ENCODE measurements at places on chromosomes 2 and 18.

DNA sequence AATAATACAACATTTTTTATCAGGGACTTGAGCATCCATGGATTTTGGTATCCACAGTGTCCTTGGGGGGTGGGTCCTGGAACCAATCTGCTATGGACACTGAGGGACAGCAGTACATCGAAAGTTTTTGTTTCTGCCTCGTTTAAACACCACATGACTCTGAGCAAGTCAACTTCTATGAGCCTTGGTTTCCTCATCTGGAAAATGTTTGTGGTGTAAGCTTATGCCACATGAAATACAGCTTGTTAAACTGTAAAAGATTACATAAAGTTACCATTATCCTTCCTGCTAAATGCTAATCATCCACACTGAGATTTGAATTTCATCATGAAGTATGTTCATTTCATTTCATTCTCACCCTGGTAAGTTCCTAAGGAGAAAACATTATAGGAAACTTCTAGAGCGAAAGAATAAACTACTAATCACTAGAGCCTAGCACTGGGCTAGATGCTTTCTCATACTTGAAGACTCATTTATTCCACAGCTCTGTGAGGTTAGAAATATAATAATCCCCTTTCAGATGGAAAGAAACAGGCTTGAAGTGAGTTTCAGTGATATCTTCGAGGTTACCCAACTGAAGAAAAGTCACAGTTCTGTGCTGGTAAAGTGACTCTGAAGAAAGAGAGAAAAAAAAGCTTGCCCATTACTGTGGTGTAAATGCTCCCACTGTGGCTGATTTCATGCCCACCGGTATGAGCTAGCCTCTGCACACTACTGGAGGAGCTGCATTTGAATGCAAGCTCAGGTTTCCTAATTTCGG is 29.2 kb downstream of the MCFD2 start:
- DNase-seq: no peak

DNA sequence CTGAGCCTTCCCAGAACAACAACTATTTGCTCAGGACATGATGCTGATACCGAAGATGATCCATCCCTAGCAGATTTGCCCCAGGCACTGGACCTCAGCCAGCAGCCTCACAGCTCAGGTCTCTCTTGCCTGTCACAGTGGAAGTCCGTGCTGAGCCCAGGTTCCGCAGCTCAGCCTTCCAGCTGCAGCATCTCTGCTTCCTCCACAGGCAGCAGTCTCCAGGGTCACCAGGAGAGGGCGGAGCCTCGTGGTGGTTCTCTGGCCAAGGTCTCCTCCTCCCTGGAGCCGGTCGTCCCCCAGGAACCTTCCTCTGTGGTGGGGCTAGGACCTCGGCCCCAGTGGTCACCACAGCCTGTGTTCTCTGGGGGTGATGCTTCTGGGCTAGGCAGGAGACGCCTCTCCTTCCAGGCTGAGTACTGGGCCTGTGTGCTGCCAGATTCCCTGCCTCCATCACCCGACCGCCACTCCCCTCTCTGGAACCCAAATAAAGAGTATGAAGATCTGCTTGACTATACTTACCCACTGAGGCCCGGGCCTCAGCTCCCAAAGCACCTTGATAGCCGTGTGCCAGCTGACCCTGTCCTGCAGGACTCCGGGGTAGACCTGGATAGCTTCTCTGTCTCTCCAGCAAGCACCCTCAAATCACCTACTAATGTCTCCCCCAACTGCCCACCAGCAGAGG is 15.4 kb downstream of the CEP68 start:
- DNase-seq: peak; percentile 49

GRCh38 chr2:240227538-240228428 is 87.3 kb upstream of the OTOS start:
- no peak for DNase-seq

GRCh38 chr18:44556296-44556695 is 124.4 kb upstream of the SETBP1 start:
- no peak for DNase-seq

DNA sequence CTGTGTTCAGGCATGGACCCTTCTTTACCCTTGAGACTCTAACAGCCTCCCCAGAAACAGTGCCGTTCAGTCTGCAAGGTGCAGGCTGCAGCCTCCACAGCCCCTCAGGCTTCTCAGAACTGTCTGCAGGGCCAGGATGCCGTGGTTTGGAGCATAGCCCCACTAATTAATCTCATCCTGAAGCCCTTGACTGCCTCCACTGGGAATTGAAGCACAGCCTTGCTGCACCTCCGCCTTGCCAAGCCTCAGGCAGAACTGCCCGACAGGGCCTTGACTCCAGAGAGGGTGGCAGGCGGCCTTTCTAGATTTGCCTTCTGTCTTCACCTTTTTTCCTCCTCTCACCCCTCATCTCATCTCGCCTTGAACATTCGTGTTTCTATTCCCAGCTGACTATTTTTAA is 119.8 kb downstream of the NRP2 start:
- DNase-seq: no peak

GRCh38 chr2:181985632-181986205 is at the start of gene PPP1R1C:
TSS of gene PPP1R1C (plus strand) at chr2:181985853. CDS start at chr2:181986111, 258 bp downstream.
- DNase-seq: no peak

All from GM23338 (cell line).